CD8-positive, alpha-beta memory T cell (primary cell): ENCODE measurements at places on chromosomes 5 and 9. TPM values are rescaled to one million over a fixed set of nuclear protein-coding genes. Genes with fewer than 3 reads are reported as not detected.

Gene TMEM250
- total RNA-seq: 46.4 TPM

Gene CMBL
- 3.8 TPM for total RNA-seq

Gene SEMA5A
- not detected for total RNA-seq

Gene SLC6A19
- total RNA-seq: not detected

Gene ADRA1B
- total RNA-seq: not detected

Gene CXCL14
- not detected for total RNA-seq

Gene MYOZ3
- total RNA-seq: not detected

Gene RFESD
- total RNA-seq: 4.2 TPM

Gene ALDOB
- total RNA-seq: not detected

Gene FBP2
- not detected for total RNA-seq

Gene JAKMIP2
- total RNA-seq: 1.8 TPM

Gene AFAP1L1
- total RNA-seq: not detected

Gene RFK
- 12.7 TPM for total RNA-seq

Gene CTNND2
- not detected for total RNA-seq

Gene KIF20A
- total RNA-seq: 27.2 TPM

Gene NKD2
- total RNA-seq: 0.20 TPM

Gene THBS4
- total RNA-seq: 0.55 TPM

Gene TMEM38B
- total RNA-seq: 16.1 TPM

Gene BAAT
- total RNA-seq: not detected

Gene STKLD1
- 0.91 TPM for total RNA-seq

Gene SMIM27
- 16.3 TPM for total RNA-seq

Gene CHSY3
- total RNA-seq: not detected

Gene GPR150
- total RNA-seq: 0.26 TPM

Gene C9orf50
- total RNA-seq: not detected

Gene CCL27
- total RNA-seq: 0.39 TPM

Gene FOXD4L5
- not detected for total RNA-seq

Gene HK3
- total RNA-seq: 1.5 TPM

Gene IFNA21
- total RNA-seq: not detected

Gene C6
- not detected for total RNA-seq

Gene BARX1
- not detected for total RNA-seq

Gene DMRT3
- total RNA-seq: not detected
